ENCODE measurements at places on chromosomes 1 and 21.

DNA sequence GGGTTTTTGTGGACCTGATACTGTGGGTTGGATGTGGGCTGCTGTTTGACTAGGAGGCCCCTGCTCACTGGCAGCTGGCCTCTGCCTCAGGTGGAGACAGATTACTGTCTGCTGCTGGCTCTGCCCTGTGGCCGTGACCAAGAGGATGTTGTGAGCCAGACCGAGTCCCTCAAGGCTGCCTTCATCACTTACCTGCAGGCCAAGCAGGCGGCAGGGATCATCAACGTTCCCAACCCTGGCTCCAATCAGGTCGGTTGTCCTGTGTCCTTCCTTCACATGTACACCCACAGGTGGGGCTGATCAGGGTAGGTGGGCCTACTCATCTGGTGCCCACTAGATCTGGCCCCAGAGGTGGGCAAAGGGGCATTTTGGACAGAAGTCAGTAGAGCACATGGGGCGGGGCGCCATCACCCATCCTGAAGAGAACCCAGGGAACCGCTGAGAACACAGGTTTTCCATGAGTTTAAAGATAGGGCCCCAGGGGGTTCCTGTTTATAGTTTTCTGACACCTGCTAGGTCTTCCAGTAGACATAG lies 37.2 kb downstream of the ZBTB17 start:
- no peak for DNase-seq

GRCh38 chr1:33468967-33469366 lies 3.5 kb upstream of the ZSCAN20 start:
- DNase-seq: no peak

GRCh38 chr1:178393370-178393769 lies 103.4 kb downstream of the CLEC20A start:
- no peak for DNase-seq

- DNase-seq: no peak
These were observed 92.5 kb downstream of the PBX1 start for GRCh38 chr1:164651351-164651951.

- DNase-seq: no peak
These were observed 19.3 kb upstream of the TBX19 start for GRCh38 chr1:168261390-168261789.

DNA sequence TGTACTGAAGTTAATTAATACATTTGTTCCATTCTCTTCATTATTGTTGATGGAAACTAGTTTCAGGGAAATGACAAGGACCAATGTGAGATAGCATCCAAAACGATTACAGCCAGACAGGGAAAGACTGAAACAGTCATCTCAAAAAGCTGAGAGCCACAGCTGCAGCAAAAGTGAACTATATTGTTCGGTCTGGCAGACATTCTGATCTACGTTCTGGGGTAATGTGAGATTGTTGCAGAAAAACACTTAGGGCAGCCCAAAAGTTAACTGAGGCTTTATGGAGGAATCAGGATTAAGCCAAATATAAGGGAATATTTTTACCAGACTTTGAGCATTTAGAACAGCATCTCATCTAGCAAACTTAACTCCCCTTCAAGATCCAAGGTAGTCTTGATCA lies 112.9 kb downstream of the LRRC40 start:
- no peak for DNase-seq

GRCh38 chr21:45078877-45079281 lies 4.5 kb downstream of the ADARB1 start:
- peak; percentile 93 for DNase-seq

GRCh38 chr1:39268906-39269305 lies 64.4 kb downstream of the MACF1 start:
- no peak for DNase-seq

GRCh38 chr1:236522937-236523703 lies 662 bp upstream of the LGALS8 start:
- no peak for DNase-seq

DNA sequence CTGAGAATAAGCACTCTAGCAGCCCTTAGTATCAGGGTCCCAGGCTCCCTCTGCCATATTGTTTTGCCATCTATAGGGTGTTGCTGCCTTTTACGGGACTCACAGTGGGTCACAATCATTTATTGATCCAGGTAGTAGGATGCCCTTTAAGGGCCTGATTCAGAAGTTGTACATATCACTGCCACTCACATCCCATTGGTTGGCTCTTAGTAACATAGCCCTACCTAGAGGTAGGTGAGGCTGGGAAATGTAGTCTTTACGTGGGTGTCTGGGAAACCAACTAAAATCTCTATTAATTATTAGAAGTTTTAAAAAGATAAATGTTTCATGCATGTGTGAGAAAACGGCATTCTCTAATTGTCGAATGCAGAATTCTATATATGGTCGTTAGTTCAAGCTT lies 78.8 kb upstream of the ATP5PO start:
- DNase-seq: no peak

DNA sequence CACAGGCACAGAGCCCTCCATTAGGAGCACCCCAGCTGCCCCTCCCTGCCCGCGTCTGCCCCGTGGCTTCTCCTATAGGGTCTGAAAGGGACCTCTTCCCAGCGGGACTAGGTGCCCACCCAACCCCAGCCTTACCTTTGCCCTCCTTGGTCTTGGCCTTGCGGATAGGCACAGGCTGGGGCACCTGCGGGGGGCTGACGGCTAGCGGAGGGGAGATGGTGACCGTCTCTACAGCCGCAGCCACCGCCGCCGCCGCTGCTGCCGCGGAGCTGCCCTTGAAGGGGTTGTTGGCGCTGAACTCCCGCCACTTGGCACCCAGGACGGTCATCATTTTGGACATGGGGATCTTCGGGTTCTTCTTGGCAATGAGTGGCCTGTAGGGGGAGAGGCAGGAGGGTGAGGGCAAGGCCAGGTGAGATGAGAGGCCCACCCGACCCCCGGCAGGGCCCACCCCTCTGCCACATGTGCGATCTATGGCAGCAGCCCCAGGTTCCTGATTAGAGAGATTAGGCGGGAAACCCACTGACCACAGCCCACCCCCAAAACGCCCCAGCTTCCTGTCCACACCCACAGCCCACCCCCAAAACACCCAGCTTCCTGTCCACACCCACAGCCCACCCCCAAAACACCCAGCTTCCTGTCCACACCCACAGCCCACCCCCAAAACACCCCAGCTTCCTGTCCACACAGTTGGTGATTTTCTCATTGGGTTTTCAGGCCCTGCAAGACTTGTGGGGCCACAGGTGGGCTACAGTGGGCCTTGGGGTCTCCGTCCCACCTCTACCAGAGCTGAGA lies 25.4 kb downstream of the CHD5 start:
- no peak for DNase-seq

DNA sequence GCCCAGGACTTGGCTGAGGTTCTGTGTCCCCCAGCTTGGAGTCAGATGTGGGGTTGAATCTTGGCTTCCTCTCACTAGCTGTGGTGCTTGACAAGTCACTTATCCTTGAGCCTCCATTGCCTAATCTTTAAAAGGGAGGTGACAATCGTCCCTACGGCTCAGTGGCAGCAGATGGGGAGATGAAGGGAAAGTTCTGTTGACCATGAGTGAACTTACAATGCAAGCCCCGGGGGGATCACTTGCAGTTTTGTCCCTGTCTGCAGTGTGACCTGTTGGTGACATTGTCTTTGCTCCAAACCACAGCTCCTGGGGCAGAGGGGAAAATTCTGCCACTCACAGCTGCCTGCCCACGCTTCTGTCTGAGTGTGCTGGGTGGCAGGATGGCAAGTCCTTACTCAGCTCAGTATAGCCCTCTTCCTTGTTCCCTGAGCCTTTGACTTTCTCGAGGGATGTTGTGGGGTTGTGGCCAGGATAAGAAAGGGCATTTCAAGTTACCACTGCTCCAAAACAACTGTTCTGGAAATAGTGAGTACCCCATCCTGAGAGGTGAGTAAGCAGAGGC lies 1.7 kb downstream of the PCSK9 start:
- DNase-seq: no peak

DNA sequence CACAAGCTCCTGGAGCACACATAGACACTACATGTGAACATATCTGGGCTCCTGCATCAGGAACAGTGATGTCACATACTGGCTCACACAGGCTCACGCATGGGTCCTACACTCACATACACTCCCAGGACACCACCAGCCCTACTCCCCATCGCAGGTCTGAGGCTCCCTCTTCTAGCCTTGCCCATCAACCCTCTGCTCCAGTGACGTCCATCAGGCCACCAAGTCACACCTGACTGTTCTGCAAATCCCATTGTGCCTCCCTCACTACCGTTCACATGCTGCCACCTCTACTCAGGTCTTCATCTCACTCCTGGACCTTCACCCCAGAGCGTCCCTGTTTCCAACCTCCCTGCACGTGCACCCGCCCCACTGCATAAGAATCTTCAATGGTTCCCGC lies 18.1 kb downstream of the TFAP2E start:
- DNase-seq: no peak

GRCh38 chr1:153944005-153944826 lies 2.3 kb downstream of the DENND4B start:
- no peak for DNase-seq

GRCh38 chr1:151238467-151238739 lies 16.1 kb upstream of the PSMD4 start:
- no peak for DNase-seq

DNA sequence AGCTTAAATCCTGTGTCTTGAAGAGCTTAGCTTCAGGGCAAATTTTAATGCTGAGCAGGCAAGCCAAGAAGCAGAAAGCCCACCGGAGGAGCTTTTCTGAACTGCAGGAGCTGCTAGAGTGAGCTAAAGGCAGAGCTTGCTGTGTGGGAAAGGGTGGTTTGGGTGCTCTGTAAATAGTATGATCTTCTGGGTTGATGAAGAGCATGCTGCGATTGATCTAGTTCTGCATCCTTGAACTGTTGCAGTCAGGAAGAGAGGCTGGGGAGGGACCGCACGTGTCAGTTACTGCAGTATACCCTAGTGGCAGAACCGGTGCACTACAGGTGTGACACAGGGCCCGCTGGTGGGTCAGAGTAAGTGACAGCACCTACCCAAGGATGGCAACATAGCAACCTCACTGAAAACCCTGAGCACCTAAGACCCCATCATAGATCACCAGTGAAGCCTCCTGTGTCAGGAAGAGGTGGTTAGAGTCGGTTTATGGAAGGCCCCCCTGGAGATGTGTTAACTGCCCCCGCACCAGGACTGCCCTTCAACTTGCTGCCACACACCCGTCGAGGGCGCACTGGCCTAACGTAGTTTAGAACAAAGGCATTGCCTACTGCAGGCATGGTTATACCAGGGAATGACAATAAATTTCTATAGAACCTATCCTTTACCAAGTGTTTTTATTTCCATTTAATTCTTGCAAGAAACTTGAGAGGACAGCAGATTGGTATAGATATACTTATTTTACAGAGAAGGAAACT lies 146.0 kb upstream of the KIAA0040 start:
- DNase-seq: peak; percentile 23

GRCh38 chr1:89725011-89725370 lies 92.1 kb downstream of the LRRC8C start:
- DNase-seq: no peak

- DNase-seq: no peak
These were observed 164.1 kb upstream of the POGK start for GRCh38 chr1:166675213-166675612.

GRCh38 chr1:1167398-1167821 lies 6.3 kb upstream of the TTLL10 start:
- no peak for DNase-seq

- no peak for DNase-seq
These were observed 37.4 kb downstream of the PRDM2 start for GRCh38 chr1:13737398-13737797.

DNA sequence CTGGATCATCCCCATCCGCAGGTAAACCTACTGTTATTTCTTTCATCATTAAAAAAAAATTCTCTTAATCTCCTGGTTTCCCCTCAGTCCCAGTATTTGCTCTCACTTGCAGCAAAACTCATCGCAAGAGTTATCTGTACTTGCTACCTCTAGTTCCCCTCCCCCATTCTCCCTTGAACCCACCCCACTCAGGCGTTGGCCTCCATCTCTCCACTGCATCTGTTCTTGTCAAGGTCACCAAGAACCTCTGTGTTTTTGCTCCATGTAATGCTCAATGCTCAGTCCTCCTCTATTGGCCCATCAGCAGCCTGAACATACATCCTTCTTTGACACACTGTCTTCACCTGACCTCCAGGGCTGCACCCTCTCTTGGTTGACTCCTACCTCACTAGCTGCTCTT lies 4.6 kb downstream of the PKLR start:
- DNase-seq: no peak

GRCh38 chr1:98028800-98029199 lies 108.0 kb upstream of the DPYD start:
- no peak for DNase-seq

- DNase-seq: no peak
These were observed 28.0 kb downstream of the STUM start for GRCh38 chr1:226576601-226577000.

GRCh38 chr1:43994794-43995790 lies 3.7 kb downstream of the CCDC24 start:
- peak; percentile 35 for DNase-seq

DNA sequence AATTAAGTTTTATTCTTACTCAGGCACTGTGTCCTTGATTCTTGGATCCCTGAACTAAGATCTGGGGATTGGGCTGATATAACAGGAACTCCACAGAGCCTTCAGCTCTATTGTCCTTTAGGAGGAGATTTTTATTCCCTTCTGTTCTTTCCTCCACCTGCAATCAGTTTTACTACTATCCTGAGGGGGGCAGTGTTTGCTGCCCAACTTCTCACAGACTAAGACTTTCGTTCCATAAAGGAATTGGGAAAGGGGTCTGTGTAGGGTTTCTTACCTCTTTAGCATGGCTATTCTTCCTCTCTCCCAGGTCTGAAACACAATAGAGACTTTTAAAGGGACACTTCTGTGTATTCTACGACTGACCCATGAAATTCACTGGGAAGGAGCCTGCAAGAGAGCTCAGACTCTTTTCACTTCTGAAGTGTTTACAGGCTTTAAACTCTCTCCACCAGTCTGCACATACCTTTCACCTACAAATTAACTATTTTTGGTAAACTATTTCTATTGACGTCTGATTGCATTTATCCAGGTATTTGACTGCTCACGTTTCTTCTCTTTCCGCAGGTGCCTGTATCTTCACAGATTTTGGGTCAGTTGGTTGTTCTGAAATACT lies 103.3 kb upstream of the DEPDC1 start:
- DNase-seq: no peak

DNA sequence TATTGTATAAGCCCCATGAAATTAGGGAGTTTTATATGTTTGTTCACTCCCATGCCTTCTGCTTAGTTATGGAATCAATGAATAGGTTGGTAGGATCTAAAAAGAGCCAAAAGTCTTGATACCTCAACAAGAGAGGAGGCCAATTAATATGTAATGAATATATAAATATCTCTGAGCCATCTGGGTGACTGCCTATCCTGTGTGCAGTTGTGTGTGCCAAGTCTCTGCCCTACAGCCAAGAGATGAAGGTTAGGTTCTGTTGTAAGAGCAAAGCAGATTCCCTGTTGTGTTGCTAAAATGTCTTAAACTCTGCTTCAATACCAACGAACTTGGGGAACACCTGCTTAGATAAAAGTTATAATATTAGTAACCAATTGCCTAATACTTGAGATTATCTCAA lies 61.8 kb upstream of the GORAB start:
- DNase-seq: no peak

DNA sequence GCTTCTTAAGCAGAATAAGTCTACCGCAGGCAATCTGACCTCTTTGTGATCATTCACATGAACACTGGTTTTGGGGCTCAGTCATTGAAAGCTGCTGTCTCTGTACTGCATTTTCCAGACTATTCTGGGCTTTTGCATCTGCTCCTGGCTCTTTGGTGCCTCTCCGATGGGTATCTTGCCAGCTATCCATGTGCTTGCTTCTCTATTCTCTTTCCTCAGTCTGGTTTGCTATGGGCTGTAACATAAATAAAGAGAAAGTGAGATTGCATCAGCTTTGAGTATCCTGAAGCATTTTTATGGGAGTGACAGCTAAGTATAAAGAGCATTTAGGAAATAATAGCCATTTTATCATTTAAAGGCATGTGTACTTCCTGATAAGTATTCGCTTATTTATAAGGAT lies 70.7 kb downstream of the C1orf21 start:
- DNase-seq: no peak
